ENCODE measurements at places on chromosomes 4 and X.

- H3K4me1 ChIP-seq: peaks cover 41% of the 10 kb centered on the region
- H3K4me3 ChIP-seq: no peak overlapping the region
- peak; percentile 89 for DNase-seq
- H3K27me3 ChIP-seq: peaks cover 11% of the 10 kb centered on the region
Observed at GRCh38 chr4:38860788-38861424, 4.3 kb upstream of the TLR6 start.

GRCh38 chr4:168853770-168854169 lies 156.3 kb downstream of the CBR4 start:
- peak overlapping the region; percentile 53 for H3K4me3 ChIP-seq
- H3K36me3 ChIP-seq: peaks cover 12% of the 10 kb centered on the region
- peak overlapping the region; percentile 65 for H3K27ac ChIP-seq
- H3K27me3 ChIP-seq: no peaks in the 10 kb centered on the region
- no peak for DNase-seq

DNA sequence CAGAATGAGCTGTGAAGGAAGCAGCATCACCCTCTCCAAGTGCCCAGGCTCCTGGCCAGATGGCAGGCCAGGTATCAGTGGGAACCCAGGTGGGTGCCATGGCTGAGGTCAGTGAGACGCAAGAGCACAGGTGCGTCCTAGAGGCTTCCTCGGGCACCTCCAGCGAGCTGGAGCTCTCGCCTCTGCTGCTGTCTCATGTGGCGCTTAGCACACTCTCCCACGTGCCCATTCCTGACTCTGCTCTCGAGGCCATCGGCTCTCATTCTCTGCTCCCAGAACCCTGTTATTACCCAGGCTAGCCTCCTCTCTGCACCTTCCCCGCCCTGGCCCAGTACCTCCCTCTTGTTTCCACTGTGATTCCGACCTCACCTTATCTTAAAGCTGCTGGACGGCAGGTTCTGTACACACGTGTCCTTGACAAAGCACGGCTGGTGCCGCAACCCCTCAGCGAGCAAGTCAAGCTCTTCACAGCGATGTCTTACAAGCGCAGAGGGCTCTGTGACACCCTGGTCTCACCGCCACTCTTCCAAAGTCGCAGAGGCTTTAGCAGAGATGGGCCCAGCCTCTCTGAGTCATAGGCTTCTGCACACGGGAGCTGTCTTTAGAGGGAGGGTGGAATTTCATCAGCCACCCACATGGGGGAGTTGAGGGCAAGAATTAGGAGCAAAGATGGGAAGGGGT lies 15.4 kb upstream of the MSANTD1 start:
- H3K4me1 ChIP-seq: no peaks in the 10 kb centered on the region
- H3K27me3 ChIP-seq: no peaks in the 10 kb centered on the region
- no peak overlapping the region for H3K27ac ChIP-seq
- no peak for DNase-seq
- H3K4me3 ChIP-seq: no peak overlapping the region

- no peak for DNase-seq
- H3K4me3 ChIP-seq: no peak overlapping the region
- H3K27ac ChIP-seq: peak overlapping the region; percentile 70
- H3K27me3 ChIP-seq: no peaks in the 10 kb centered on the region
- peaks cover 28% of the 10 kb centered on the region for H3K4me1 ChIP-seq
Observed at GRCh38 chrX:23736030-23736429, 7.0 kb downstream of the ACOT9 start.

GRCh38 chrX:116436358-116436816 lies at the start of gene SLC6A14:
SLC6A14 (plus strand) TSS chrX:116436606; CDS start chrX:116436710, 104 bp downstream.
- H3K27ac ChIP-seq: no peak within 1 kb of the TSS
- H3K27me3 ChIP-seq: no peaks in the 10 kb centered on the region
- H3K4me3 ChIP-seq: no peak within 1 kb of the TSS
- no peaks in the 10 kb centered on the region for H3K4me1 ChIP-seq
- no peak for DNase-seq

Measured in activated CD4-positive, alpha-beta T cell treated with anti-CD3 and anti-CD28 coated beads, Interleukin-2, amount 10 ng/mL, durations not matched to agents 24 days and 14 days (primary cell).